ENCODE measurements at places on chromosomes 12 and 14.

- no peak for DNase-seq
Observed at GRCh38 chr12:87804386-87804785, 224.8 kb downstream of the C12orf50 start.

GRCh38 chr12:133233993-133234564 lies 1.6 kb downstream of the ANHX start:
- DNase-seq, result no peak

- DNase-seq, result no peak
Observed at GRCh38 chr12:67433385-67434175, 164.4 kb downstream of the CAND1 start.

GRCh38 chr12:69844416-69844815 lies 19.4 kb downstream of the MYRFL start:
- no peak for DNase-seq

- no peak for DNase-seq
Observed at GRCh38 chr12:48592591-48593086, 22.8 kb upstream of the LALBA start.

GRCh38 chr12:76611533-76611932 lies 52.0 kb upstream of the OSBPL8 start:
- no peak for DNase-seq

DNA sequence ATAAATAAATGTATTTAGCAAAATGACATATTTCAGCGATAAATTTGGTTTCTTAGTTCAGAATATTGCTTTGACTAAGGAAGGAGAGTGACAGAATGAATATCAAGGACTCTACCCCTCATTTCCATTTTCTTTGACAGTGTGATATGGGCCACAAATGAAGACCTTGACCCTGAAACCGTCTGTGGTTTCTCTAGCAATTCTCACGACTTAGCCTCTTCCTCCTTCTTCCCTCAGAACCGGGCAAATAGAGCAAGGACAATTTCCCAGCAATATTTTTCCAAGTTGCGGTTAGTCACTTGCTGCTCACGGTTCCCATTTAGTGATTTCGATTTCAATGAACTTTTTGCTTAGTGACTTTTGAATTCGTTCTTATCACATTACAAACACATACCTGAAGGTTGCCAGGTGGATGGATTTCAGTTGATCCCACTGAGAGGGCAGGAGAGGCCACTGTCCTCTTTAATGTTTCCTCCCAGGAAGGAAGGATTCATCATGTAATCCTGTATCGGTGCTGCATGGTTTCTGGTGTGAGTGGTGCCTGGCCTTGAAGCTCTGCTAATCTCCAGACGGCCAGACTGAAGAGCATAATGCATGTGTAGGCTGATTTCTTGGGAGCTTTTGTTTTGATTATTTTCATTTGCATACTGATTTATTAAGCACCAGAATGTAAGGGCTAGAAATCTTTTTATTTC lies 77.6 kb downstream of the CHST11 start:
- no peak for DNase-seq

- no peak for DNase-seq
Observed at GRCh38 chr14:102949801-102950451, 27.5 kb downstream of the AMN start.

- DNase-seq, result no peak
Observed at GRCh38 chr12:111757361-111758119, 9.2 kb upstream of the ALDH2 start.

DNA sequence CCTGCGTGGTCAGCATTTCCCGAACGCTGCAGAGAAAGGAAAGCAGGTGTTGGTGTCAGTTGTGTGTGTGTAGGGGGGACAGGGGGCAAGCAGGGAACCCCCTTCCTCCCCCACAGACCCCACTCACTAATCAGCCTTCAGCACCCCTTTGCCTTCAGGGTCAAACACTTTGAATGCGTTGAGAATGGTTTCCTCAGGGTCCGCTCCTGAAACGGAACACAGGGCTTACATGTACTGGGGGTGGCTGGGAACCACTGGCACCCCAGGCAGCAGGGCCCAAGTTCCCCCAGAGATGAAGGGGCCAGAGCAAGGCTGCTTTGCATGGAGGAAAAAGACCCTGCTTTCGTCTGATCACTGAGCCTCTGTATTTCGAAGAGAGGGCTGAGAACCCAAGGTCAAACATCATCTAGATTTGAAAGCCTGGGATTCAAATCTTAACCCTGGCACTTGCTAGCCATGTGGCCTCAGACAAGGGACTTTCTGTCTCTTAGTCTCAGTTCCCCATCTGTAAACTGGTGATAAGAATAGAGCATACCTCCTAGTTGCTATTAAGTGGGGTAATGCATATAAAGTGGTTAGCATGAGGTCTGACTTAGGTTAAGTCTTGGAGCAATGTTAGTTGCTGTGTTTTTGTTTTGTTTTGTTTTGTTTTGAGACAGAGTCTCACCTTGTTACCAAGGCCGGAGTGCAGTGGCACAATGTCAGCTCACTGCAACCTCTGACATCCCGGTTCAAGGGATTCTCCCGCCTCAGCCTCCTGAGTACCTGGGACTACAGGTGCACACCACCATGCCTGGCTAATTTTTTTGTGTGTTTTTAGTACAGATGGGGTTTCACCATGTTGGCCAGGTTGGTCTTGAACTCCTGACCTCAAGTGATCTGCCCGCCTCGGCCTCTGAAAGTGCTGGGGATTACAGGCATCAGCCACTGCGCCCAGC lies 7.0 kb downstream of the MYL2 start:
- DNase-seq, result no peak

GRCh38 chr14:81222691-81223090 lies 1.9 kb upstream of the GTF2A1 start:
- DNase-seq, result no peak

DNA sequence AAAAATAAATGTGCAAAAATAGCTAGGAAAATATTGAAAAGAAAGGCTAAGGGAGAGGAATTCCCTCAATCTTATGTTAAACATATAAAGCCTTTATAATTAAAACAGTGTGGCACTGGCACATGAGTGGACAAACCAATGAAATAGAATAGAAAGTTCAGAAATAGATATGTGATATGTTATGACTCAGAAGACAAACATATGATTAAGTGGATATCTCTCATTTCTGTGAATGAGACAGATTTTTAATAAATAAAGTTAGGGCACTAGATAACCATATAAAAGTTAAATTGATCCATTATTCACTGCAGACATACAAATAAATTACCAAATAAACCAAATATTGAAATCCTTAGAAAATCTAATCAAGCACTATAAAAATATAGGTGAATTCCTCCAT lies 73.0 kb downstream of the ALG10B start:
- DNase-seq, result no peak

DNA sequence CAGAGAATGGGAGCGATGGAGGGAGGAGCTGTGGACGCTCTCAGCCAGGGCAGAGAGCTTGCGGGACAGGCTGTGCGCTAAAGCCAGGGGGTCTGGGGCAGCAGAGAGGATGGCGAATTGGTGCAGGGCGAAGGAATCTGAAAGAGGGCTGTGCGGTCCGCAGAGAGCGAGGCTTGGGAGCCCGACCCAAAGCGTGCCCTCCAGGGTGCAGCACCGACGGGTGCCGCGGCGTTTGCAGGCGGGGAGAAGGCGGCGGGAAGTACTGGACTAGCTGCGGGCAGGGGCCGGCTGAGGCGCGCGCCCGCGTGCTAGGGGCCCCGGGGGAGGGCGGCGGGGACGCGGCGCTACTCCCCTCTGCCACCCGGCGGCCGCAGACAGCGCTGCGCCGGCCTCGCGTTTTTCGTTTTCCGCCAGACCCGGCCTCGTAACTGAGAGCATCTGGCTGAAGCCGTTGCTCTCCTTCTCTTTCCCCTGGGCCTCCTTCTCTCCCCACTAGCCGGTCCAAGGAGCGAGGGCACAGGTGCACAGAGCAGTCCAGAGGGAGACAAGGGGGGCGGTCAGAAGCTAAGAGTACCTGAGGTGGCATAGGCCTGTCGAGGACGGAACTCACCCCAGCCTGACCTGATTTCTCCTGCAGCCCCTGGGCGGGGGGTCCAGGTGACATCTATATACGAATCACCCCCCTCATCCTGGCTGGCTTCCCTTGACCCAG lies 24.9 kb downstream of the SLC6A12 start:
- DNase-seq, result peak; percentile 1

DNA sequence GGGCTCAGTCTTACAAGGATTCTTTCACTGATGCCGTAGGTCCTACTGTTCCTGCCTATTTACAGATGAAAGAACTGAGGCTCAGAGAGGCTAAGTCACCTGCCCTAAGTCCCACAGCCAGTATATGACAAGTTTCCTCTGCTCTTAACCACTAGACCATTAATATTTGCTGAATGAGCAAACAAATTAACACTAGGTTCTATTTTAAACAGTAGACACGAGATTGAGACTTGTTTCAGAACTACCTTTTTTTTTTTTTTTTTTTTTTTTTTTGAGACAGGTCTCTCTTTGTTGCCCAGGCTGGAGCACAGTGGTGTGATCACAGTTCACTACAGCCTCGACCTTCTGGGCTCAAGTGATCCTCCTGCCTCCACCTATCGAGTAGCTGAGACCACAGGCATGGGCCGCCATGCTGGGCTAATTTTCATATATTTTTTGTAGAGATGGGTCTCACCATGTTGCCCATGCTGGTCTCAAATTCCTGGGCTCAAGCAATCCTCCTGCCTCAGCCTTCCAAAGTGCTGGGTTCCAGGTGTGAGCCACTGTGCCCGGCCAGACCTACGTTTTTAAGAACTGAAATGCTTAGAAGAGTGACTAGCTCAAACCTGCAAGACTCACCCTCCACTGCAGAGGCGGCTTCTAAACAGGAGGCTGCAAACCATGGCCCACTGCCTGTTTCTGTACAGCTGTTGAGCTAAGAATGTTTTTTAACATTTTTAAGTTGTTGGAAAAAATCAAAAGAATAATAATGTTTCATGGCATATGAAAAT lies 12.9 kb downstream of the SYNE3 start:
- no peak for DNase-seq

DNA sequence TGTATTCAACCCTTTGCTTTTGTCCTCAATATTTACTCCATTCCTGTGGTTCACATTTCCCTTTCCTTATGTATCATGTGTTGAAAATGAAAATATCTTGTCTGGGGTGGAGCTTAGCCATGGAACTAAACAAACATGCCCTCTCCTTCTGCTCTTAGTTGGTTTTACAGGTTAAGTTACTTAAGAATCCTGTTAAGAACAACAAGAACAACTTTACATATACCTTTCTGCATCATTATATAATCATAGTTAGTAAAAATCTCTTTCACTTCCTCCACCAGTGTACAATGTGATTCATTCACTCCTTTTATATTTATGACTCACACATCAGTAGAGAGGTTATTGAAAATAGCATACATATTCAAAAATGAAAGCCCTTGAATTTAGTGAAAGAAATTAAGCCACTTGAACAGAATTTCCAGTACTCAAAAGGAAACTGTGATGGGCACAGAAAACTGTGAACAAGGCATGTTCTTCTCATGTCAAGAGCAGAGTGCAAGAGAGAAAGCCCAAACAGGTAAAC lies 307.7 kb downstream of the CCDC91 start:
- DNase-seq, result no peak

GRCh38 chr14:32331206-32331605 lies 2.1 kb downstream of the AKAP6 start:
- no peak for DNase-seq

DNA sequence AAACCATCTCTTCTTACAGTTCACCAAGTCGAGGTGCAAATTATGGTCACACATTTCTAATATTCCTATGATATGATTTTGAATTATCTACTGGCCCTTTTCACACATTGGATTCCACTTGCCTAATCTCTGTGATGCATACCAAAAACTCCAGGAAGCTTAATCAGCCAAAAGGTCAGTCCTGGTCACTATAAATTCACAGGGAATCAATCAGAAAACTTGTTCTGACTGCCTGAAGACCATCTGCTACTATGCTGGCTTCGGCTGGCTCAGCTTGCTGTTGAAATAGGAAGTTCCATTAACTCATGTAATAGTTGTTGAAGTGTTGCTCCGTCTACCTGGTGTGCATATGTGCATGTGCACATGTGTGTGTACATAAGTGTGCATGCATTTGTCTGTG lies 142.8 kb upstream of the FLRT2 start:
- DNase-seq, result no peak

DNA sequence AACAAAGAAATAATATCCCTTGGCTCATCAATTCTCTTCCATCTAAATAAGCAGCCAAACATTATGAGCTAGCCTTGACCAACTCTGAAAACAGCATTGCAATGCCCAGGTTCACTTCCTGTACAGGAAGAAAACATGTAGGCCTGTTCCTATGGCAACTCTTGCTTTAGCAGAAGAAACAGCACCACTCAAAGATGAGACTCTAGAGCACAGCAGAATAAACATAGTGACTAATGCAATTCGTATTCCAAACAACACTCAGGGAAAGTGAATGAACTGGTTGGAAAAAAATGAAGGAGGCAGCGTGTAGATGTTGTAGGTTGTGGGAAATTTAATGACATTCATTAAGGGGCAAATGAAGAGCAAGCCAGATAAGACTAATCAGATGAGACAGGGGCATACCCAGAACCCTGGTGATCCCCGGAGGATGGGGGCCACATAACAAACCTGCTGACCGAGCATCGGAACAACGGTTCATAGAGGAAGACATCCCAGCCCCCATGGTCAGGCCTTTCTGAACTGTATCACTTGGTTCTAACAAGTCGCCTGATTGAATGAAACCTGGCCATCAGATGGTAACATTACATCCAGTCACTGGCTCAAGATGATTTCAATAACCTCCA lies 9.0 kb downstream of the ARHGDIB start:
- DNase-seq, result no peak

DNA sequence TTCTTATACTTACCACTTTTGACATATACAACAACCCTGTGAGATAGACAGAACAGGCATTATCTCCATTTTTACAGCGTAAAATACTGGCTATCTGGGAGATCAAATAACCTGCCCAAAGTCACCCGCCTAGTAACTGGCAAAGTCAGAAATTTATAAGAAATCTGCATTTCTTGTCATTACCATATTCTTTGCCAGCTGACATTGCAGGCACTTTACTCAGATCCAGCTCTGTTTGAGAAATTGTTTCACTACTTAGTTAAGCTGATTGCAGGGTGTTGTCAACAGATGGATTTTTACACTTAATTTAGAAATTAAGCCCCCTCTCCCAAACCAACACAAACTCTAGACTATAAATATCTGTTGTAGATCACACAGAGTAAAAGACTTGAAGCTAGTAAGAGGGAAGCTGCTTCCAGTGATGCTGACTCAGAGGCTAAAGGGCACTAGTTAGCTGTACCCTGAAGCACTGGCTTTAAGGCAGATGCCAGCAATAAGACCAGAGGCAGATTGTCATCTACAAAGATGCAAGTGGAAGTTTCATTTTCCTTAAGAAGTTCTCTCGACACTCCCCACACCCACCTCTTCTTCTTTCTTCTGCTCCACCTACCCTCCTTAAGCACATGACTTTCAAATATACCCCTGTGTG lies 153.1 kb downstream of the ANO6 start:
- DNase-seq, result no peak

- DNase-seq, result no peak
Observed at GRCh38 chr12:118060301-118061010, 523 bp downstream of the WSB2 start.

- no peak for DNase-seq
Observed at GRCh38 chr12:30500532-30500931, 195.1 kb downstream of the IPO8 start.

DNA sequence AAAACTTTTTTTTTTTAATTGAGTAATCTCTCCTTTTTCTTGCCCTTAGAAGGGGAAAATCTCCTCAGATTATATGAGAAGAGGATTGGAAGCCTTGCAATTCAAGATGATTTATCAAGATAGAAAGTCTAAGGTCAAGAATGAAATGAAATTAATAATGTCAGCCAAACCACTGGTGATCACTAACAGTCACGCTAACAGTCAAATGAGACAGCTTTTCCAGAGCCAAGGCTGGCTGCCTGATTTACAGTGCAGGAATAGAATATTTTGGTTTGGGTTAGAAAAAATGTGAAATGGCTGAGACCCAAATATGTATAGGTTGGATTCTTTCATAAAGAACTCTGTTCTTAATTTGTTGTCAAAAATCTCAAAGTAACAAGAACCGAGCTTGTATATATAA lies 204.3 kb downstream of the PPM1H start:
- no peak for DNase-seq

Measured in stimulated activated CD4-positive, alpha-beta T cell treated with anti-CD3 and anti-CD28 coated beads, Interleukin-1b, Interleukin-23, amount 100 ng/mL, for 1 hour (primary cell).